Right atrium auricular region (tissue), 2 donors: ENCODE measurements at places on chromosomes 7 and 10. TPM values are rescaled to one million over a fixed set of nuclear protein-coding genes. Genes with fewer than 3 reads are reported as not detected.

- DNase-seq: no peak
Observed at GRCh38 chr10:94983555-94983954, 45.1 kb downstream of the CYP2C9 start.

DNA sequence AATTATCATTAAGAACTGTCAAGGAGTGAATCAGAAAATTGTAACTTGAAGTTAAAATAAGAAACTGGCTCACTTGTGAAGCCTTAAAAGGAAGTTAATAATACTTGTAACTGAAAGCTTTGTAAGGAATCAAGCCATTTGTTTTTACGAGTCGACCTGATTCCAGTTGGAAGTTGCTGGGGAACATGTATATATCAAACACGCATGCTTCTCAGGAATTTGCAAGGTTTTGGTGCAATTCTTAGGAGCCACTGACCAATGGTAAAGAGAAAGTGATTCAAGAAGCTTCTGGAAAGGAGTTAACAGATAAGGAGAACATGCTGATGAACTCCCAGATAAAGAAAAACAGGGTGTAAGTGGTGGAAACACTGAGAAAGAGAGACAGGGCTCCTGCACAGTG, 56.4 kb downstream of the ETV1 start:
- DNase-seq: no peak

GRCh38 chr10:6460861-6461409, 119.1 kb downstream of the PRKCQ start:
- no peak for DNase-seq

Gene HGF
- 3.5 TPM for total RNA-seq
